ENCODE measurements at places on chromosomes 6 and 20.

GRCh38 chr6:155449450-155450239 lies 6.0 kb downstream of the NOX3 start:
- no peak for DNase-seq

DNA sequence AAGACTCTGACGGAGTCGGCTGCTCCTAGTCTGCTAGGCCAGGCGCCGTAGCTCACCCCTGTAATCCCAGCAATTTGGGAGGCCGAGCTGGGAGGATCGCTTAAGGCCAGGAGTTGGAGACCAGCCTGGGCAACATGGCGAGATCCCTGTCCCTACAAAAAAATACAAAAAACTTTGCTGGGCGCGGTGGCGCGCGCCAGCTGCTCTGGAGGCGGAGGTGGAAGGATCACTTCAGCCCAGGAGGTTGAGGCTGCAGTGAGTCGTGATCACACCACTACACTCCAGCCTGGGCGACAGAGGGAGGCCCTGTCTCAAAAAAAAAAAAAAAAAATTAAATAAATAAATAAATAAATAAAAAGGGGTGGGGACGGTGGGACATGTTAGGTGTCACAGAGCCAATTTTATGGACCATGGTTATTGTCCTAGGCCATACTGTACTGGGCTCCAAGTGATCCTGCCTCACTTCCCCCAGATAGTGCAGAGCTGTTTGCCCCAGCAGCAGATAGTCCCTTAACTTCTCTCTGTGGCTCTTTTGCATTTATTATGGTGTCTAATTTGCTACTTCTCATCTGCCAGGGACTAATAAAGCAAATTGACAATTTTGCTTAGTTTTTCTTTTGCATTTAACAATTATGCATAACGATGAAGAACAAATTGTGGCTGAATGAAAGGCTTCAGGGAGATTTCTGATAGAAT lies 5.2 kb downstream of the PI16 start:
- no peak for DNase-seq

- DNase-seq: no peak
These were observed 245.1 kb downstream of the CDH4 start for GRCh38 chr20:61497029-61497627.

DNA sequence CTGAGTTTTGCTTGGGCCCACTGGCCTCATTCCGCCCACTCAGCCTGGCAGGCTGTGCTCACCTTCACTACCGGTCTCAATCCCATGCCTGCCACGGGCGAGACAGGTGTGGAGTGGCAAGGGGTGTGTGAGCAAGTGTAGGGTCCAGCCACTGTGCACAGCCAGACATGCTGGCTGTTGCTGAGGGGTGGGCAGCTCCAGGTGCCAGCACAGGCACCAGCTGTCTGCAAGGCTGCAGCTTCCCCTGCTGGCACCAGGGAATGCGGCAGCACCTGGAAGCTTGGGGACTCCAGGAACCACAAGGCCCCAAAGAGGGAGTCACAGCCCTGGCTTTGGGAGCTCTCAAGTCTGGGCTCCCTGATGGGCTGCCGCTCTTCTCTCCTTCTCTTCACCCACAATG lies 372.7 kb downstream of the CBLN4 start:
- no peak for DNase-seq

GRCh38 chr6:136788069-136788902 lies 4.0 kb downstream of the MAP3K5 start:
- DNase-seq: no peak

DNA sequence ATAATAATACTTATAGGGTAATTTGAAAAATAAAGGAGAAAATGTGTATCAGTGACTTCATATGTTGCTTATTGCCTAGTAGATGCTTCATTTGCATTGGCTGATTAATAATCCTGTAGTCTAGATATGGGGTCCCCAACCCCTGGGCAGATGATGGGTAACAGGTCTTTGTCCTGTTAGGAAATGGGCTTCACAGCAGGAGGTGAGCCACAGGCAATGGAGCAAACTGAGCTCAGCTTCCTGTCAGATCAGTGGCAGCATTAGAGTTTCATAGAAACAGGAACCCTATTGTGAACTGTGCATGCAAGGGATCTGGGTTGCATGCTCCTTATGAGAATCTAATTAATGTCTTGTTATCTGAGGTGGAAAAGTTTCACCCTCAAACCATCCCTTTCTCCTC lies 1049.5 kb upstream of the EPHA7 start:
- DNase-seq: no peak

DNA sequence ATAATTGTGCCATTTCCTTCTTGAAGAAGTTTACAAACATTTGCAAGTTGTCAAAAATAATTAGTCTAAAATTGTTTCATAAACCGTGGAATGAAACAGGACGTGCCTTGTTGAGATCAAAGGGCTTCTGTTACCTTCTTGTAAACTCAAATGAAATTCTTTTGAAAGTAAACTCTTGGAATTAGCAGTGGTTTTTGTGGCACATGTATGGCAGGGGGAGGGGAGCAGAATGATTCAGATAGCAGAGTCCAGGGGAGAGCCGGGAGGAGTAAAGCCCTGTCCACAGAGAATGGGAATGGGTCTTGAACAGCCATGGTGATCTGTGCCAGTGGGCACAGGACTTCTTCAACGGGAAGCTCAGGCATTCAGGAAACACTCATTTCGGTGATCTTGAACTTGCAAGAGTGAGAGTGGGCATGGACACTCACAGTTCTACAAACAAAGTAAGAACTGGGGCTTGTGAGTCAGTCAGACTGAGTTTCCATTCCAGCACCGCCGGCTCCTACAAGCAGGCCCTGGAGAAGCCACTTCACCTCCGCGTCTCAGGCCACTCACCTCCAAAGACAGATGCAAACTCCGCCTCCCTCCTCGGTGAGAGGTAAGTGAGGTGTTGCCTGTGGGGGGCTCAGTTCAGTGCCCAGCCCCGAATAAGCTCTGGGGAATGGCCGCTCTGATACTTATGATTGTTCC lies 143.1 kb downstream of the CDH26 start:
- no peak for DNase-seq

GRCh38 chr6:150395388-150396009 lies 26.7 kb downstream of the IYD start:
- no peak for DNase-seq
